DMS79 treated with DMSO at 0.1 percent for 48 hours (cell line): ENCODE measurements at places on chromosomes 2 and 18.

DNA sequence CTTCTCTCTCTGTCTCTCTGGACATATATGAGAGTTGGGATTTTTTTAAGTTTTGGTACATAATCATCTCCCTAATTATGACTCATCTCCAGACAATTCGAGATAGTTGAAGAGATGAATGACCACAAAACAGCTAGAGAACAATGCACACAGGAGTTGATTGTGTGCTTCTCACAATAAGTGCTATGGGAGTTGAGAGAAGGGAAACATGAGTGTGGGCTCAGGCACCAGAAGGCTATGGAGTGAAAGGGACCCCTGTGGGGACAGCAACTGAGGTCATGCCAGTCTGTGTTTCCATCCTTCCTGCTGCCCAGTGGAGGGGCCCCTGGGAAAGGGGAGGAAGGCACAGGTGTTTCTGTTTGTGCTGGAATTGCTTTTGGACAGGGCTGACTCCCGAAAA, 6.5 kb upstream of the YWHAQ start:
- DNase-seq, result no peak

GRCh38 chr18:57559314-57559713, 27.2 kb downstream of the FECH start:
- DNase-seq, result no peak

- peak; percentile 66 for DNase-seq
Observed at GRCh38 chr2:229713371-229714079, 830 bp downstream of the DNER start.

DNA sequence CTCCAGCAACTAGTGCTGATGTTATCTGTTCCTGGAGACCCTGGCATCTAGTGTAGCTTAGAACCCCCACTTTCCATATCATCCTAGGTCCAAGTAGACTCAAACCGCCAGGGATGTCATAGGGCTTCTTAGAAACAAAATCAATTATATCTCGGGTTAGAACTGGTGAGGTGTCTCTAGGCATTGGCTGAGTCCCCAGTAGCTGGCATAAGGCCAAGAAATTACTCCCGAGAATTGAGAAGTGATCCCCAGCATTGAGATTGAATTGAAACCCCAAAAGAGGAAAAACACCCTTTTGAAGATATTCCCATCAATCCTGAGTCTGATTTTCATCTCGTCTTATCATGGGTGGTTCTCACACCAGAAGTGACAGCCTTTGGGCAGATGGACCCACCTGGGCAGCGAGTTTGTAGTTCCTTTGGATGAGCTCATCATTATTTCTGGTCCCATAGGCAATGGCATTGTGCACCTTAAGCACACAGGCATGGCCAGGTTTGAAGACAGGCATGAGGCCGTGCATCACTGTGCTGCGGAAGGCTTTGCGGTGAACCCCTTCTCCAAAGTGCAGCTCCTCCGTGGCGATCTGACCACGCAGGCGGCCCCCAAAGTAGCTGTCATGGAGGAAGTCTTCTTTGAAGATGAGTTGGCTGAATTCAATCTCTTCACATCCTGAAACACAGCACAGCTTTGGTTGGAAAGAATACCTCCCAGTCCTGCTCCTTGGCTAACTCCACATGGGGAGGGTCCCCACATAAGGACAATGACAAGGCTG, 112.2 kb downstream of the ALPK2 start:
- DNase-seq, result no peak

DNA sequence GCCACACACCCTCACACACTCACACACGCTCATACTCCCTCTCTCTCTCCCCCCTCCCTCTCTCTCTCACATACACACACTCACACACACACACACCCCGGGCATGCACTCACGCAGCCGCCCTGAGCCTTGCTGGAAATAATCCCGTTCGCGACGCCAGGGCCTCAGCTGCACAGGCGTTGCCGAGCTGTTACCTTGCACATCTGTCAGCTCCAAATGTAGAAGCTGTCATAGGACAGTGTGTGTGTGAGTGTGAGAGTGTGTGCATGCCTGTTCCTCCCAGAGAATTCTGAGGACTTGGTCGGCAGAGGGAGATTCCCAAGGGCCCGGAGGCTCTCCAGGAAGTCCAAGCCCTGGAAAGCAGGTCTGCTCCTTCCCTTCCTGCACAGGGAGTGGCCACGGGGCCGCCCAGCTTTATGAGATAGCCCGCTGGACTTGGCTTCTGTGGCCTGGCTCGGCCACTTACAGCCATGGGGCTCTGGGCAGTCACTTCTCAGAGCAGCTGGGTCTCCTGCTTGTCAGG, 8.6 kb downstream of the SPR start:
- peak; percentile 54 for DNase-seq

- DNase-seq, result no peak
Observed at GRCh38 chr2:147792966-147793617, 51.7 kb upstream of the ACVR2A start.

GRCh38 chr2:58054264-58054663, 7.7 kb downstream of the VRK2 start:
- DNase-seq, result no peak

DNA sequence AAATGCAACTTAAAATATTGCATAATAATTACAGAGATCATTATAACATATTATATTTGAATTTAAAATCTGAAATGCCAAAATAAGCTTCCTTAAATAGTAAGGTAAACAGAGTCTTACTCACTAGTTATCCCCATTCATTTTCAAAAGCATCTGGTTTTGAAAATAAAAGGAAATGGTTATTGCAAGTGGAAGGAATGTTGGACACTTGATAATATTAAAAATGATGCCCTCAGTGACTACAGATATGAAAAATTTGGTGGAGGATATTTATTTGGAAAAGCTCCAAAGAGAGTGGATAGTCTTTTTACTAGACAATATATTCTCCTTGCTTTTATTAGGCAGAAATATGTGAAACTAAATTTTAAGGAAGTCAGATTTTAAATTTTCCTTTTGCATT, 39.7 kb downstream of the CDH19 start:
- no peak for DNase-seq

- no peak for DNase-seq
Observed at GRCh38 chr2:77016443-77017354, 505.5 kb downstream of the LRRTM4 start.

DNA sequence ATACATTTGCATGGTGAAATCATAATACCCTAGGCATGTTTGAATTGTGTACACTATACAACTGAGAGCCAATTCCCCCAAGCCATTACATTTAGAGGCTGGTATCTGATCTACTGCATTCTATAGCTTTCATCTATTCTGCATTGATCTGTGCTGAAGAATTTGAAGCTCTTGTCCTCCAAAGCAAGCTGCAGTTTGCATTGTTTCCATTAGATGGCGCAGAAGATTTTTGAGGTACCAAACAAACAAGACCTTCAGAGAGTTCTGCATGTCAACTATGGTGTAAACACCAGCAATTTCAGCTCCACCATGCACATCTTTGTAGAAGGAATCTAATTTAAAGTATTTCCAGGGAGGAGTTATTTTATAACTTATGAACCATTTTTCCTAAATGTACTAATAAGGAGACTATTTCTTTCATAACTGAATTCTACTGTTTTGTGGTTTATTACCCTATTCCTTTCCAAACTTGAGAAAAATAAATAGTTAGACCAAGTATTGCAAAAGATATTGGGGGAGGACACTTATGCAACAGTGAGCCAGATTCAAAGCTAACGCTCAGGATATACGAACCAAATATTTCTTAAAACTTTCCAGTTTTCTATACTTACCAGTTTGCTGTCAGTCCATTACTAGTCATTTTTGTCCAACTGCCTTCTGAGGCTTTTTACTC, 761.8 kb upstream of the ACVR2A start:
- DNase-seq, result peak; percentile 9

- no peak for DNase-seq
Observed at GRCh38 chr2:238083919-238084318, 16.2 kb upstream of the ESPNL start.

GRCh38 chr18:79819064-79819967, 21.6 kb downstream of the KCNG2 start:
- no peak for DNase-seq

DNA sequence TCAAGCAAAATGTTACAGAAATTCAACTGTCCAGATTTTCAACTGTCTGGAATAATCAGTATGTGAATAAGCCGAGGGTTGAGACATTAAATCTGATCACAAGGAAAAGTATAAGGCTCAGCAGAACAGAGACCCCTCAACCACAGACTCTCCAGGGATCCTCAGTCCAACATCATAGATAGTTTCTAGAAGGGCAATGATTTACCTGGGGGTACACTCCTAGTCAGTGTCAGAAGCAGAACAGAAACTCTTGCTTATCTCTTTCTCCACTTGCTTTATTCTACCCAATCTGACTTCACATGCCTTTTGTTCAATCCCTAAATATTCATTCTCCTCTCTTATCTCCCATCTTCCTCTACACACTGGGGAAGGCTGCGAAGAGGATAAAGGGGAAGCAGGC, 36.4 kb downstream of the ICOS start:
- DNase-seq, result no peak
